ENCODE measurements at places on chromosomes 3 and 15.

- DNase-seq: no peak
Measured at GRCh38 chr3:152279479-152279878, 10.8 kb downstream of the MBNL1 start.

GRCh38 chr3:61812517-61812916 is 251.1 kb downstream of the PTPRG start:
- no peak for DNase-seq

GRCh38 chr3:128805772-128806171 is 73.6 kb upstream of the ACAD9 start:
- DNase-seq: no peak

- no peak for DNase-seq
Measured at GRCh38 chr3:82084824-82085223, 323.4 kb upstream of the GBE1 start.

DNA sequence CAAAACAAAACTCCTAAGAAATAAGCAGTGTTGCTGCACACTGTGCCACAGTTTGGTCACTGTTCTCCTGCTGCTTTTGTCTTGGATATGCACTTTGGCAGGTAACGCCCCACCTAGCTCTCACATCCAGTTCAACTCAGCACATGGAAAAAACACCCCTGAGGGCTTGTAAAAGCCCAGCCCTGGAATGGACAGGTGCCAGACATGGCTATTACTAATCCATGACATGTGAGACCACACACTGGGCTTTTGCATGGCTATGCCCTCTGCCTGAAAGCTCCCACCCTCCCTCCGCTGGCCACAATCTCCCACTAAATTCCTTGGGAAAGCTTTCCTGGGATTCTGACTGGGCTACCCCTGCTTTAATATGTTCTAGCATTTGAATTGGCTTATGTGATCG is 24.7 kb upstream of the ZBED2 start:
- no peak for DNase-seq

- peak; percentile 9 for DNase-seq
Measured at GRCh38 chr3:126607214-126607908, 47.6 kb downstream of the TXNRD3 start.

GRCh38 chr3:18667552-18667951 is 242.4 kb upstream of the SATB1 start:
- no peak for DNase-seq

DNA sequence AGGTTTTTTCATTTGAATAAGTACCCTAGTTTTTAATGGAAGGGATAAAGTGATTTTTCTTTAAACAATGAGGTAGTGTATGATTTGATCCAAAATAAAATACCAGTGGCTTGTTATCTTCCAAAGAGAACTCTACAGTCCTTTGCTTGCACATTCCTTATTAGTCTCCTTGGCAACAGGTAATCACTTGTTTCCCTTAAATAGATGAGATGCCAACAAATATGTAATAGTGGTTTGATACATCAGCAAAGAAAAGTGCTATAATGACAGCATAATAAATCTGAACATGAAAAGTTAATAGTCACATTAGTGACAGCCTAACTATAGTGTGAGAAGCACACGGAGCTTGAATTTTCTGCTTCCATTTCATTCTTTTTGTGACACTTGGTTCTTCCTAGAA is 360.2 kb downstream of the ZNF385D start:
- DNase-seq: no peak

- DNase-seq: no peak
Measured at GRCh38 chr15:70262591-70263274, 165.0 kb upstream of the TLE3 start.

DNA sequence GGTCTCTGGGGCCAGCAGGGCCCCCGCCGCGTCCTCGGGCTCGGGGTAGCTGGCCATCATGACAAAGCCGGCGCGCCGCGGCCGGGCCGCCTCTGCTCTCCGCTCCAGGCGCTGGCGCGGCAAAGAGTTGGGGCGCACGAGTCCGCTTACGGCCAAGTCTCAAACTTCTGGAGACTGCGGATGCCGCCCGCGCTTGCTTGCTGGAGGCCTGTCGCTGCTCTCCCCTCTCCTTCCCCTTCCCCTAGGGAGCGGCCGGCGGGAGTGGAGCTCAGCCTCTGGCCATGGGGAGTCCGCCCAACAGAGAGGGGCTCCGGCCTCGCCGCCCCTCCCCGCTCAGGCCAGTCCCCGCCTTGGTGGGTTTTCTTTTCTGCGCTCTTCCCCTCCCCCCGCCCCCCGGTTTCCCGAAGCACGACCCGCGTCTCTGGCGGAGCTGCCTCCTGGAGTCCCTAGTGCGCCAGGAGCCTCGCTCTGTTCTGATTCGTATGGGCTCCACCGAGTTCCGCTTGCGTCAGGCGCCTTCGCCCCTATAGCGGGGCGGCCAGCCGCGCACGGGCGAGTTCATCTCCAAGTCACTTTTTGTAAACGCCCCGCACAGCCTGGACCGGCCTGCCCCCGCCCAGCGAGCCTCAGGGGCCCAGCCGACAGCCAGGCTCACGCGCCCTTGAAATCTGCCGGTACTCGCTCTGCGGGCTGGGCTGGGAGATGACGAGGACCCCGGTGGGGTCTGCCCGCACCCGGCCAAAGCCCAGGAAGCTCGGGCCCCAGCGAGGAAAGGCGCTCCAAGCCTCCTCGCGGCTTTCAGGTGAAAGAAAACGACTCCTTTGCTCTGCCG is at the start of the genes FOXL2 and FOXL2NB:
TSS of gene FOXL2 (minus strand) at position 475 of the 832 bp plus-strand sequence. CDS start at position 60, 415 bp downstream.
TSS of gene FOXL2NB (plus strand) at position 555 of the 832 bp plus-strand sequence. CDS start at position 703, 148 bp downstream.
- no peak for DNase-seq

GRCh38 chr3:104628185-104628789 is 738.4 kb upstream of the ALCAM start:
- no peak for DNase-seq

DNA sequence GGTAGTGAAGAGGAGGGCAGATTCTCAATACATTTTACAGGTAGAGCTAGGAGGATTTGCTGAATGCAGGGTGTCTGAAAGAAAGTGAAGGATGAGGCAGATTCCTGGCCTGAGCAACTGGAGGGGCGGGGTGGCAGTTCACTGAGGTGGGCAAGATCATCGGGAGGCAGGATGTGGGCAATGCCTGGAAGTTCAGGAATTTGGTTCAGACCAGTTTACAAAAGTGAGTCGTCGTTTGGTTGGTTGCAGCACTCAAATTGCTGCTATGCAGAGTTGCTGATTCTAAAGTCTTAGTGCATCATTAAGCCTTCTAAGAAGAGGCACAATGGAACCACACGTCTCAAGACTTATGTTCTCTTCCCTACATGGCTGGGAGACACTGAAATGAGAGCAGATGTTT is 134.0 kb downstream of the MFSD1 start:
- DNase-seq: no peak

DNA sequence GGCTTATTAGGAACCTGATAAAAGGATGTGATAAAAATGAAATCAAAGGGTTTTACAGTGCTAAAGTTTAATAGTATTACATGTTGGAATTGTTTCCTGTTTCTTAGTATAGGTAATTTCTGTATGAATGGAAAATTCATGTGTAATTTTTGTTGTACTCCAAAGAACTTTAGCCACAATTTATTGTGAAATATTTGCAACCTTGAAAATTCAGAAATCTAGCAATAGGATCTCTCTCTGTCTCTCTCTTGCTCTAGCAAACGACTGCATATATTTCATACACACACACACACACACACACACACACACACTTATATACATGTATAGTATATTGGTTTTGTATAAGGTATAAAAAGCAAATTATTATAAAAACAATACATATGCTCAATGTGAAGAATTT is 59.6 kb downstream of the PIAS1 start:
- DNase-seq: no peak

DNA sequence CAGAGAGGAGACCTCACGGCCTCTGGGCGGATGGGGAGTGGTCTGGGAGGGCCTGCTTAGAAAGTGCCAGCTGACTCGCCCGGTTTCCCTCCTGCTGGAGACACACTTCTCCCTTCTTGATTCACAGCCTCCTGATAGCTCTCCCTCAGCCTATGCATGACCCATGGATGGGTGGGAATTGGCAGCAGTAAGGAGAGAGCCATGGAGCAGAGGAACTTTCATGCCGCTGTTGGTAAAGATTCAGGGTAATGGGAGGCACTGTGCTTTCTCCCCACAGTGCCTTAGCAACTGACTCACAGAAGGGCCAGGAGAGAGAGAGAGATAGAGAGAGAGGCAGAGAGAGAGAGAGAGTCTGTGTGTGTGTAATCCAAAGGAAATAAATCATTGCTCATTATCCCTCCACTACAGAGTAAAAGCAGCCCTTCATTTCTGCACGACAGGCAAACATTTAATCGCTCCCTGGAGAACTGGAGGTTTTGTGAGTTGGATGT is 82.8 kb downstream of the SEMA5B start:
- DNase-seq: no peak

- no peak for DNase-seq
Measured at GRCh38 chr3:126511291-126511690, 6.3 kb downstream of the UROC1 start.

DNA sequence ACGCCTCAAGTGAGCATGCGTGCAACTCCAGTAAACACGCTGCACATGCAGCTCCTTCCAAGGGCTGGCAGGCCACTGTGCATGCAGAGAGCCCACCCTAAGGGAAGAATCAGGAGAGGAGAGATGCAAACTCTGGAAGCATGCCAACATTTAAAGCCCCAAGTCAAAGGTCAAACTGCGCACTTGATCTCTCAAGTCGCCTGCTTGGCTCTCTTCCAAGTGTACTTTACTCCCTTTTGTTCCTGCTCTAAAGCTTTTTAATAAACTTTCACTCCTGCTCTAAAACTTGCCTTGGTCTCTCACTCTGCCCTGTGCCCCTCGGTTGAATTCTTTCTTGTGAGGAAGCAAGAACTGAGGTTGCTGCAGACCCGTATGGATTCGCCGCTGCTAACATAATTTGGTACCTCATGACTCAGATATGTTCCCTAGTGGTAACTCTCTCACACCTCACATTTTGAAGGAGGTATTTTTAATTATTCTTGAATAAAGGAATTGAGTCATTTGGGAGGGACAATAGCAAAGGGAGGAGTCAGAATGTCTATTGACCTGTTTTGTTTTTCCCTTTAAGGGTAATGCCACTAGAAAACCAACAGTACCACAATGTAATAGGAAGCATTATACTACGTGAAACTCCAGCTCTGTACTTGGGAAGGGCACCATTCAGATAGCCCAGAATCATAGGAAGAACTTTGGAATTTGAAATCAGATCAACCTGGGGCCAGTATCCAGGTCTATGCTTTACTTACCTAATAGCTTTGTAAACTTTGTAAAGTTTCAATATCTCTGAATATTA is 19.6 kb upstream of the DGKG start:
- DNase-seq: no peak

DNA sequence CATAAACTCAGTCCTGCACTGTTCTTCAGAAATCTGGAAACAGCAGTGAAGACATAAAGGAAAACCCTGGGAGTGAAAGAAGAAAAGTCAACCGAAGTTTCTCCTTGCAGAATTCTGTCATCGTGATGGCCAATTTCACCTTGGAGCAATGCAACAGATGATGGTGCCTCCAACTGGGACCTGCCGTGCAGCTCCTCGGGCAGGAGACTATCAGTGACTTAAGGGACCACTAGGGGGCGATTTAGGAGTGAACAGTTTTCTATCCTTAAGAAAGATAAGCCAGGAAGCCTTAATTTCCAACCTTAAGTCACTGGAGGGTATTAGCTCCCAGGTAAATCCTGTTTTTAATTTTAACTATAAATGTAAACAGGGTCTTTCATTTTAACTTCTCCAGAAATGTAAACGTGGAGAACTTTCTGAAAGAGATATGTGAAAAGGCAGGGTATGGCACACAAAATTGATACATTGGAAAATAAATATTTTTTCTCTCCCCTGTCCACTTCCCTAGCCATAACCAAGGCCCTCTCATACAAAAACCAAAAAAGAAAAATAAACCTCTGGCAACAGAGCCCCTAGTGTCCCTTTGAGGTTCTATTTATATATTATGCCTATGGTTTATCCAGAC is 116.3 kb downstream of the PDZRN3 start:
- DNase-seq: no peak

GRCh38 chr3:139718415-139718814 is 40.6 kb upstream of the NMNAT3 start:
- DNase-seq: no peak

DNA sequence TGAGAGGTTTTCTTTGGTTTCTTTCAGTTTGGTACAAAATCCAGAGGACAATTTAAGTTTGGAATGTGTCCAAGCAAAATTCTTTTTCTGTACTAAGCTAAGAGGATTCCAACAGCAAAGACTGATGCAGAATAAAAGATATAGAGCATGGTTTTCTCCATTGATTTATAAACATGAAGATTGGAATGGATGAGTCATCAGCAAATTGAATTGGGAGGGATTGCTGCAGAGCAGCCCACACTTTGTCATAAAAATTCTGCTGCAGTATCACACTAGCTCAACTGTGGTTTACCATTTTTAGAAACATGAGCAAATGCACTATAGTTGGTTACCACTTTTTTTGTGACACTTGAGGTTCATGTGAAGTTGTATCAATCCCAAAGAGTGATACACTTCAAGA is 16.1 kb upstream of the LARP6 start:
- DNase-seq: no peak

GRCh38 chr15:42037656-42038055 is 16.8 kb upstream of the PLA2G4E start:
- no peak for DNase-seq

DNA sequence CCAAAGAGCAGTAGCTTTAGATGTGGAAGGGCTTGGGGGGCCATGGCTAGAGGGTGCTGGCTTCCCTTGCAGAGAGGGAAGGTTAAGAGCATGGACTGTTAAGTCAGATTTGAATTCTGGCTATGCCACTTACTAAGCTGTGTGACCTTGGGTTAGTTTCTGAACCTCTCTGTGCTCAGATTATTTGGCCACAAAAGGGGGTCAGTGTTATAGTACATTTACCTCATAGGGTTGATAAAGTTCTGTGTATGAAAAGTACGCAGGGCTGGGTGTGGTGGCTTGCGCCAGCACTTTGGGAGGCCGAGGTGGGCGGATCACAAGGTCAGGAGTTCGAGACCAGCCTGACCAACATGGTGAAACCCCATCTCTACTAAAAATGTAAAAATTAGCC is 6.8 kb downstream of the VPS18 start:
- no peak for DNase-seq

GRCh38 chr3:73828348-73828747 is 203.6 kb upstream of the PDZRN3 start:
- DNase-seq: no peak

GRCh38 chr15:83372434-83372891 is 74.7 kb upstream of the SH3GL3 start:
- DNase-seq: no peak

DNA sequence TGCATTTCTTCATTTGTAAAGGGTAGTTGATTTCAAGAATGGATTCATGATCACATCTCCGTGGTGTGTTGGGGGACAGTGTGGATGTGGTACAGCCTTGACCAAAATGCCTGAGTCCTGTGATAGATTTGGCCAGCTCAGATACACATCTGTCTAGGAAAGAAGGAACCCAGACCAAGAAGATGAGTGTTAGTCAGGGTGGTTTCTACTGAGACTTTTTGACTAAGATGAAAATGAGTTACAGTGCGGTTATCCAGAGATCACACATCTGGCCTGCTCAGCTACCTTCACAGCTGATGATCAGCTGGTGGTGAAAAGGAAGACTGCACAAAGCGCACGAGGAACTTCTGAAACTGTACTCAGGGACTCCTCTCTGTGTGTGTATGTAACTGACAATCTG is 68.0 kb downstream of the FNDC3B start:
- no peak for DNase-seq

DNA sequence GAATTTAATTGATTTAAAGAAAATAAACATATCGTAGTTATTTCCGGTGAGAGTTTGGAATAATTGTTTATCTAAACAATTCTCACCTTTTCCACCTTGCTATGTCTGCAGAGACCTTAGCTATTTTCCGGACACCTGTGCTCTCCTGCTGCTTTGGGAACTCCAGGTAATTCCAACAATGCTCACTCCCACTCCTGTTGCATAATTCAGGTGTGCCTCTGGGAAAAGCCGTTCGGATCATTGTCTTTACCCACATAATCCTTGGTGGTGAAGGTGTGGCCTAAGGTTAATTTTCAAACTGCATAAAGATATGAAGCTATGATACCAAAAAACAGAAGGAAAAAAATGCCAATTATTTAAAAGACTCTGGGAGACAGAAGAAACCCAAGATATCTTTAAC is 59.4 kb downstream of the LDHAL6B start:
- no peak for DNase-seq

Measured in stimulated activated CD8-positive, alpha-beta memory T cell treated with anti-CD3 and anti-CD28 coated beads, Interleukin-15, amount 100 ng/mL, for 4 hours (primary cell).